ENCODE measurements at places on chromosomes 1 and 21.
A peak's percentile ranks its signal among the peaks of the same experiment; 100 is the strongest.

GRCh38 chr1:234771642-234772344 lies 161.8 kb upstream of the IRF2BP2 start:
- DNase-seq = no peak

GRCh38 chr1:33435096-33435820 lies 4.4 kb upstream of the PHC2 start:
- no peak for DNase-seq

DNA sequence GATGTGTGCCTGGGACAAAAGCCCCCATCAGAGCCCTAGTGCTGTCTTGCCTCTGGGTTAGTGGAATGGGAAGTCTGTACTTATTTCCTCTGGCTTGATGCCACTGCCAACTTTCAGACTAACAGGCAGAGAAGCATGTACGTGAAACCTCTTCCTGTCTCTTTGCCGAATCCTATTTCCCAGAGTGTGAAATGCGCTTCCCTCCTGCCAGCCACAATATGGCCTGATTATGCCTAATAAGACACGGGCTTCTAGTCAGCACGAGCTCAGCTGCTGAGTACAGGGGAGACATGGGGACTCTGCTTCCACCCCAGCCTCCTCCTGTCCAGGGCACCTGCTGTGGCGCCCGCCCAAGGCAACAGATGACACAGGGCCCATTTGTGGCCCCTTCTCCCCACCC lies 111.4 kb downstream of the KCND3 start:
- no peak for DNase-seq

DNA sequence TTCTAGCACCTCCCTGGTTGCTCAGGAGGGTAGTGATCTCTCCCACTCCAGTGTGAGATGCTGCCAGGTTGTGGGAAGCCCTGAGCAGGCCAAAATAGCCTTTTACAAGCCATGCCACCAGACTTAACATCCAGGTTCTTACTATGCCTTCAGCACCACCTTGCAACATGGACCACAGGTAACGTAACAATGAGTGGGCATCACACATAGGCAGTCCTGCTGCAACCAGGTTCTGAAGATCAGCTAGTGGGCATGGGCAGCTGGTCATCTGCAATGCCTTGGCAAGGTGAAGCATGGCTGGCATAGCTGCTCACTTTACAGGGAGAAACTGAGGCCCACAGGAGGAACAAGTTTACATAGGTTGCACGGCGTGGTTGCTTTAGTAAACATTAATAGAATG lies 40.7 kb downstream of the DHCR24 start:
- no peak for DNase-seq

GRCh38 chr21:43034101-43034500 lies 41.5 kb downstream of the CBS start:
- no peak for DNase-seq

GRCh38 chr21:39638281-39638680 lies 25.5 kb downstream of the B3GALT5 start:
- DNase-seq = no peak

DNA sequence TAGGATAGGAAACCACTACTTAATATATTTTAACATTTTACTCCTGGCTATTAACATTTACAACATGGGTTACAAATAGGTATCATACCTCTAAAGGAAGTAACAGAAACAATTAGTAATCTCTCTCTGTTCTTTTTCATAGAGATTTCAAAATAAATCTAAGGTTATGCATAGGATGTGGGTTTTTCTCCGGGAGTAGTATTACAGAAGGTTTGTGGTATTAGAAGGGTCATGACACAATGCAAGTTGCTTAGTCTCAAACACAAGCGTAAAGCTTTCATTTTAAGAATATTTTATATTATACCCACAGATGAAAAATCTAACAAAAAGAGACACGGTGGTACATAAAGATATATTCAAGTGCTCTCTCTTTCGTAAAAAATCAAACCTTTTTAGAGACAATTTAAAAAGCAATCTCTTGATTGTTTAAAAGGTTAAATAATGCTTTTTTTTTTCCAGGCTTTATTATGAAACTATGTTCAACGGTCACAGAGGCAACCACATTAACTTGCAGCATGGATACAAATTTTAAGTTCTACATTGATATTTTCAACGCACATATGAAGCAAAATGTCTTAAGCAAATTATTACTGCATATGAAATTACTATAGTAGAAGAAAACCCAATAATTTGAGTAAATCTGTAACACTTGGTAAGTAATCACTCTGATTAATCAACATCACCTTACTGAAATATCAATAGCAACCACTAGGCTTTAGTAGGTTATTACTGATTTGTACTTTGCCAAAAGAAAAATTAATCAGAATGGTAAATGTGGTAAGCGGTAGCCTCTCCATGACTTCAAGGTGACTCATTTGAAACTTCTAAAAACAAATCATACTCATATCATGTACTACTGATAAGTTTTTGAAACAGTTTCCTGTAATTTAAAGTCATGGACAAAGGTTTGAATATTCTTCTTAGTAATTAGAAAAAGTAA lies 97.4 kb upstream of the GFI1 start:
- no peak for DNase-seq

DNA sequence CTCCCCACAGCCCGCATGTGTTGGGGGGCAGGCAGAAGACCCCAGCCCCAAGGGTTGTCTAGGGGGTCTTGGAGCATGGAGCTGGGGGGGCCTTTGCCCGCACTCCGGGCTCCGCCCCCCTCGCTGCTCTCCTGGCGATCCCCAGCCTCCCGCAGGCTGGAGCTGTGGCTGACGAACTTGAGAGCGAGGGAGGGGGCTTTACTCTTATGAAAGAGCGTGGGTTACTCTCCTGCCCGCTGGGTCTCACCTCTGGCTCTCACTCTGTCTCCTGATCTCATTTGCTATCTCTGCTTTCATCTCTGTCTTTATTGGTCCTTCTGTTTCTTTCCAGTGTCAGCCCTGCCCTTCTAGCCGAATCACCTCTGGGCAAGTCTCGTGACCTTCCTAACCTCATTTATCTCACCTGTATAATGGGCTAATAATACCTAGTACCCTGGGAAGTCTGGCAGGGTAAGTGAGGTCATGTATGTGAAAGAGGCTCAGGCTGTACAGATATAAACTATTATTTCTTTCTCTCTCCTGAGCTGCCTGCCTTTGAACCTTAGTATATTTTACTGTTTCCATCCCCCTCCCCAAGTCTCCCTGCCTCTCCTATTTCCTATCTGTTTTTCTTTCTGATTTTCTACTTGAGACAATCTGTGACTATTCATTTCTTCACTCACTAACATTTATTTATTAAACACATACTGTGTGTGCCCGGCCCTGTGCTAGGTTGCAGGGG lies 731 bp downstream of the EFNA4 start:
- peak; percentile 49 for DNase-seq

DNA sequence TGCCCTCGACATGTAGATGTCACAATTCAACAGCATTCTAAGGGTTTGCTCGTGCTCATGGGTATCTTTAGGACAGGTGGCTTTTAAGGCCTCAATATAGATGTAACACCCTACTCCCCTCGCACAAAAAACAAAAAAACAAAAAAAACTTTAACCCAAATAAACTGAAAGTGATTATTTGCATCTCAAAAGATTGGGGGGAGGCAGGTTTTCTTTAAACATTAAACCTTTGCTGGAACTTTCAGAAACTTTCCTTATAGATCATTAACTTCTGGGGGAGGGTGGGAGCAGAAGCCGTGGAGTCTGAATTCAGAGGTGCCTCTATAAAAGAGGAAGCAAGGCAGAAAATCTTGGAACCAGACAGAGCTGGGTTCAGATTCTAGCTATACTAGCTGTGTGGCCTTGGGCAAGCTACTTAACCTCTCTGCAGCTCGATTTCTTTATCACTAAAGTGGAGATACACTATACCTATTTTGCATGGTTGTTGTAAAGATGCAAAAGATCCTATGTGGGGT lies 3.2 kb upstream of the KIAA1614 start:
- DNase-seq = no peak

DNA sequence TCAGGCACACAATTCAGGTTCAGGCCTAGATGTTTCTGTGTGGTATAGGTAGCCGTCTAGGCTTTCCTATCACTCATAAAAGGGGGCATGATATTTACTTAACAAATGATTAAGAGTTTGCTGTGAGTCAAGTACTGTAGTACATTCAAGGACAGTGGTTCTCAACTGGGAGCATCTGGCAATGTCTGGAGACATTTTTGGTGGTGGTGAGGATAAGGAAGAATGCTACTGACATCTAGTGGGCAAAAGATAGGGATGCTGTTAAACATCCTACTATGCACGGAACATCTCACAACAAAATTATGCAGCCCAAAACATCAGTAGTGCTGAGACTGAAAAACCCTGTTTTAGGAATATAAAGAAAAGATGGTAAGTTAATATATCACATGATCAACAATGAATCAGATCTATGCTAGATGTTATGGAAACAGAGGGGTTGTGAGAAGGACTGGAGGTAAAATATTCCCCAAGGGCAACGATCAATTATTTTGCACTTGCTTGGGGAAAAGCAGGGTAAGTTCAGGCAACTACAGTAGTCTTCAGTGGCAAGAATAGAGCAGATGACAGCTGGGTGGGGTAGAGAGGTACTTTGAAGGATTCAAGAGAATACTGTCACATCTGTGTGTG lies 4.9 kb downstream of the DNTTIP2 start:
- no peak for DNase-seq

GRCh38 chr1:161008869-161009510 lies 12.0 kb downstream of the F11R start:
- DNase-seq = no peak

- no peak for DNase-seq
Measured at GRCh38 chr1:12035312-12035711, 16.0 kb downstream of the MIIP start.

GRCh38 chr1:40244138-40244744 lies 3.5 kb upstream of the TMCO2 start:
- no peak for DNase-seq

- DNase-seq = peak; percentile 68
Measured at GRCh38 chr21:45353200-45353599, 51.8 kb upstream of the COL18A1 start.

GRCh38 chr1:171753685-171754352 lies 12.0 kb upstream of the VAMP4 start:
- DNase-seq = no peak

DNA sequence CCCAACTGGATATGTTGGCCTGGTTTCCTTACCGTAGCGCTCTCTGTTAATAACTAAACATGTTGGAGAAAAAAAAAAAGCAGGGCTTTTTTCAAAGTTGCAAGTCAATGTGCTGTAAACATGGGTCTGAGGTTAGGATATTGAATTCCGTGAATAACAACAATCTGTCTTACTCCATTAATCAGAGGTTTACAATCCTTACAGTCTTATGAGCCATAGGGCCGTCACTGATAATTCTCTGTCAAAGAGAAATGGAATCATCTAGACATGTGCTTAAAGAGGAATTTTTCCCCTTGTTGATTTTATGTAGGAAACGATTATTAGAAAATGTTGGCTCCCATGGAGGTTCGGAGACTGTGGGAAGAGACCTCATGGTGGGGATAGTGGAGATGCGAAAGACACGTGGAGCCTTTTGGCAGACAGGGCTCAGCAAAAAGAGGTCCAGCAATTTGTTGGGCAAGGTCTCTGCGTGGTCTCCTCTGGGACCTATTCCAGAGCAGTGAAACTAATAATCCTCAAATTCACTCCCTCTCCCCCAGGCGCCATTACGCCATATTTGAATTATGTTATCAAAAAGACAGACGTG lies 83.5 kb upstream of the CLDN14 start:
- DNase-seq = no peak

DNA sequence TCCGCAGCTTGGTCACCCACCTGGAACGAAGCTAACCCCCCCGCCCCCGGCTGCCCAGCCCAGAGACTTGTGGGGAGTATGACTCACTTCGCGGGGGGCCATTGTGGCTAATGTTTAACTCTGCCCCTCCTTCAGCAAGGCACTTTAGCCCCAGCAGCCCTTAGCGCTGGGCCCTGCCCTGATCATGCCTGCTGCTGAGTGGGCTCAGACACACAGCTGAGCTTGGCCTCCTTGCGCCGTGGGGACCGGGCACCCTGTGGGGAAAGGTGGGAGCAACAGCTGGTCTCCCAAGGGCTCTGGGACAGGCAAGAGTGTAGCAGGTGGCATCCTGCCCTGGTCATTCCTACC lies 6.3 kb upstream of the LAD1 start:
- no peak for DNase-seq

GRCh38 chr1:160985723-160986122 lies 31.1 kb upstream of the ITLN2 start:
- DNase-seq = no peak

GRCh38 chr1:27342778-27343638 lies 1.2 kb downstream of the SYTL1 start:
- no peak for DNase-seq

DNA sequence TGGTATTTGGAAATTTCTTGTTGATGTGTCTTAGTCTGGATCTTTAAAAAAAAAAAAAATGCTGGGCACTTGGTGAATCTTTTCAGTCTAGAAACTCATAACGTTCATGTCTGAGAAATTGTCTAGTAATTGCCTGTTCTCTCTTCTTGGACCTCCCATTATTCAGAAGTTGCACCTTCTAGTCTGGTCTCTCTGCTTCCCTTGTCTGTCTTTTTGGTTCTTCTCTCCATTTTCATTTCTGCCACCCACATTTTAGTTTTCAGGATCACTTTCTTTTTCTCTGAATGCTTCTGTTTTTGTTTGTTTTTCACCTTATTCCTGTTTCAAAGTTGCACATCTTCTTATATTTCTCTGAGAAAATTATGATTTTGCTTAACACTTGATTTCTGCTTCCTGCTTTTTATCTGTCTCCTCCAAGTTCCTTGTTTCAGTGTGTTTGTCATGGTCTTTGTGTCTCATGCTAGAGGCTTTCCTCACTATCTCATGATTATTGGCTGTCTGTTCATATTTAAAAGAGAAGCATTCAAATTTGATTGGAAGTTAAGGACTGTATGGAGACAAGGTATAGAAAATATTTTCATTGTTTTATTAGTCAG lies 21.3 kb downstream of the BACE2 start:
- DNase-seq = no peak

DNA sequence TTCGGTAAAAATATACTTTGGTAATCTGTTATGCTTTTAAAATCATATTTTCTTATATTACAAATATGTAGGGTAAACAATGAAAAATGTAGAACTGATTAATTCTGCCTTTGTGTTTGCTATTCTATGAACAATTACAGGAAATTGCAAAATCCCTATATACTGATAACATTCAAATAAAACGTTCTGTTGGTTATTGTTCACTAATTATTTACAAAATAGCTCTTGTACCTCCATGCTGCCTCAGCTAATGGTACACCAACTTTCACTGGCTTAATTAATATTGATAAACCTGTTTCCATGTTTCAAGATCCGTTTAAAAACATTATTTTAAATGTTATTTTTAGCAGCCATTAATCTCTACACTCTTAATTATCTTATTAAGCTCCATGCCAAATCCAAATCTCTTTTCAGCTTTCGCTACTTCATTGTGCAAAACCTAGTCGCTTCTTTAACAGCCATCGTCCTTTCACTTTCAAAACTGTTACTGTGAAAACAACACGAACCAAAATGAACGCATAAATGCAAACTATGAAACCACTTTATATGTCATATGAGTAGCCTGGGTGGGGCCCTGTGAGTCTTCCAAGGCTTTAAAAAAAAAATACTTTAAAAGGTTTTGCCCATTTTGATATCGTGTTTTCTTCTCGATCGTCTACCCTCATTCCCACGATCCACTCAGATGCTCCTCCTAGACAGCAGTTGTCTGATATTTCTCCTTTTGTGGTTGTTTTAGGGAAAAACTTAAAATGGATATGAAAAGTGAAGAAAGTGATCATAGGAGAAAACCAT lies 807.1 kb downstream of the USP25 start:
- no peak for DNase-seq

GRCh38 chr1:197561041-197561440 lies 214.2 kb downstream of the DENND1B start:
- DNase-seq = no peak
